ENCODE measurements at places on chromosomes 4 and X. TPM values are rescaled to one million over a fixed set of nuclear protein-coding genes. Genes with fewer than 3 reads are reported as not detected.

CENPE gene
- 70.9 TPM for total RNA-seq

SMARCAD1 gene
- total RNA-seq = 47.5 TPM

FABP2 gene
- not detected for total RNA-seq

FOXR2 gene
- not detected for total RNA-seq

CHRNA9 gene
- total RNA-seq = not detected

NEUROG2 gene
- not detected for total RNA-seq

SLC25A14 gene
- 19.5 TPM for total RNA-seq

GLOD5 gene
- not detected for total RNA-seq

FRMPD3 gene
- total RNA-seq = 12.9 TPM

MRFAP1L1 gene
- 49.3 TPM for total RNA-seq

TCEANC gene
- total RNA-seq = 4.8 TPM

XAGE1A gene
- total RNA-seq = not detected

MAGEC2 gene
- total RNA-seq = not detected

STATH gene
- total RNA-seq = not detected

PPEF1 gene
- not detected for total RNA-seq

TMEM154 gene
- 59.6 TPM for total RNA-seq

GATA1 gene
- not detected for total RNA-seq

RNF212 gene
- not detected for total RNA-seq

SCOC gene
- total RNA-seq = 18.3 TPM

USP26 gene
- total RNA-seq = not detected

MAGEA10 gene
- total RNA-seq = not detected

RAB28 gene
- 23.0 TPM for total RNA-seq

MAGEA9B gene
- total RNA-seq = not detected

GALNTL6 gene
- not detected for total RNA-seq

KIF4A gene
- total RNA-seq = 43.4 TPM

UNC5C gene
- not detected for total RNA-seq

KCND1 gene
- 8.8 TPM for total RNA-seq

MAGEA2 gene
- not detected for total RNA-seq

PUDP gene
- total RNA-seq = 28.6 TPM

LDB2 gene
- total RNA-seq = not detected

ADH1A gene
- not detected for total RNA-seq
